ENCODE measurements at places on chromosomes 16 and 17. TPM values are rescaled to one million over a fixed set of nuclear protein-coding genes. Genes with fewer than 3 reads are reported as not detected.
A peak's percentile ranks its signal among the peaks of the same experiment; 100 is the strongest.

DNA sequence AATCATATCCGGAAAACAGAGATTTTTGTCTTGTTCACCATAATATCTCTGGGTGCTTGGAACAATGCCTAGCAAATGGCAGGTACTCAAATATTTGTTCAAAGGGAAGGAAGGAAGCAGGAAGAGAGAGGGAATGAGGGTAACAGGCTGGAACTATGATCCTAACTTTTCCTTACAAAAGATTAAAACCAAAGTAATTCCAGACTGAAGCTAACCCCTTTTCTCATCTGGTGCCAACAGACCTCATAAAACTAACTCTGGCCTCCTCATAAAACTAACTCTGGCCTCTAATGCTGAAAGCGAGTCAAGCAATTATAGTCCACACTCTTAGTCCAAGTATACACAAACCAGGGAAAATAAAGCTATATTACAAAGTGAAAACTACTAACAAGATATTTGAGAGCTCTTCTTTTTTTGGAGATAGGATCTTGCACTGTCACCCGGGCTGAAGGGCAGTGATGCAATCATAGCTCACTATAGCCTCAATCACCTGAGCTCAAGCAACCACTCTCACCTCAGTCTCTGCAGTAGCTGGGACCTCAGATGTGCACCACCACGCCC is 84.6 kb downstream of the KANSL1 start:
- H3K4me1 ChIP-seq: peaks cover 23% of the 10 kb centered on the region
- H3K4me3 ChIP-seq: no peak overlapping the region
- no peaks in the 10 kb centered on the region for H3K36me3 ChIP-seq
- DNase-seq: no peak
- no peak overlapping the region for H3K27ac ChIP-seq
- no peaks in the 10 kb centered on the region for H3K27me3 ChIP-seq

DNA sequence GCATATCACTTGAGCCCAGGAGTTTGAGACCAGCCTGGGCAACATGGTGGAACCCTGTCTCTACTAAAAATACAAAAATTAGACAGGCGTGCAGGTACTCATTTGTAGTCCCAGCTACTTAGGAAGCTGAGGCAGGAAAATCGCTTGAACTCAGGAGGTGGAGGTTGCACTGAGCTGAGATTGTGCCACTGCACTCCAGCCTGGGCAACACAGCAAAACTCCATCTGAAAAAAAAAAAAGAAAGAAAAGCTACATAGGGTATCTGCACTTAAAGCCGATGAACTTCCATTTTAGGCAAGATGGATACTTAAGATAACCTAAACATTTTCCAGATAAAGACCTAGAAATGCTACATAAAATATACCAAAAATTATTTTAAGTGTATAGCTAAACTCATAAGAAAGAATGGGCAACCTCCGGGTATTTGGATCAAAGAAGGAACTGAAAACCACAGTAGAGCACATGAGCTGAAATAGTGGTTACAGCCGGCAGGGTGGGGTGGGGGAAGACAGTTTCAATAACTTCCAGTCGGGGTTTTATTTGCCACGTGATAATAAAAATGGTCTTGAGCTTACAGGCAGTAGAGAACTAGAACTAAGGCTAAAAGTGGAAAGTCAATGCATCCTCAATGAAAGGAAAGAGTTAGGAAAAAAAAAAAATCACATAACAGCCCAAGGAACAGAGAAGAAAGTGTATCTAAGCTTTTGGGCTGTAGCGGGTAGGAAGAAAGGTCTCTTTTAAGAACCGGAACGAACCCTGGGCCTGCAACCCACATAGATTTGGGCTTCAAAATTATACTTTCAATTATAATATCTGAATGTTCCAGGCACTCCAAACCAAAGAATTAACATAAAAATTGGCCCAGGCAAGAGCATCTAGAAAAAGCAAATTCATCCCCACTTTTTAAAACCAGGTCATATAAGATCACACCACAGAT is 53.1 kb downstream of the CFDP1 start:
- H3K27ac ChIP-seq: no peak overlapping the region
- no peak overlapping the region for H3K4me3 ChIP-seq
- peaks cover 7% of the 10 kb centered on the region for H3K4me1 ChIP-seq
- H3K36me3 ChIP-seq: no peaks in the 10 kb centered on the region
- no peak for DNase-seq

- no peaks in the 10 kb centered on the region for H3K4me1 ChIP-seq
- no peak overlapping the region for H3K4me3 ChIP-seq
- H3K36me3 ChIP-seq: no peaks in the 10 kb centered on the region
- no peak for DNase-seq
- H3K27me3 ChIP-seq: no peaks in the 10 kb centered on the region
Measured at GRCh38 chr16:19857593-19858339, 26.9 kb downstream of the GPRC5B start.

DNA sequence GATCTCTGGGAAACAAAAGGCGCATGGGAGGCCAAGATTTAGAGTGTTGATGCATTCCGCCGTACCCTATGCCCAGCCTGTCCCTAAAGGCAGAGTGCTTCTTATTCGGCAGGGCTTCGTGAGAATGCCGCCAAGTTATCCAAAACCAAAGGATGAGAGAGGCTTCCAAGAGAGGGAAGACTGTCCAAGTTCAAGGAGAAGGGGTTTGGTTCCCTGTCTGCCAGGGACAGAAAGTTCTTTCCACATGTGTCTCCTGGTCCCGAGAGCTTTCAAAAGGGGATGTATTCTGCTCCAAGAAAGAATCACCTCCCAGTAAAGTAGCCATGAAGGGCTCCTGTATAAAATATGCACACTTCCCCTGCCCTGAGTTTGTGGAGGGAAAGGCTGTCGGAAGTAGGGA is 42.1 kb upstream of the CLEC18A start:
- H3K4me1 ChIP-seq: peaks cover 9% of the 10 kb centered on the region
- H3K4me3 ChIP-seq: no peak overlapping the region
- H3K27me3 ChIP-seq: no peaks in the 10 kb centered on the region
- H3K36me3 ChIP-seq: no peaks in the 10 kb centered on the region
- H3K27ac ChIP-seq: peak overlapping the region; percentile 19

DNA sequence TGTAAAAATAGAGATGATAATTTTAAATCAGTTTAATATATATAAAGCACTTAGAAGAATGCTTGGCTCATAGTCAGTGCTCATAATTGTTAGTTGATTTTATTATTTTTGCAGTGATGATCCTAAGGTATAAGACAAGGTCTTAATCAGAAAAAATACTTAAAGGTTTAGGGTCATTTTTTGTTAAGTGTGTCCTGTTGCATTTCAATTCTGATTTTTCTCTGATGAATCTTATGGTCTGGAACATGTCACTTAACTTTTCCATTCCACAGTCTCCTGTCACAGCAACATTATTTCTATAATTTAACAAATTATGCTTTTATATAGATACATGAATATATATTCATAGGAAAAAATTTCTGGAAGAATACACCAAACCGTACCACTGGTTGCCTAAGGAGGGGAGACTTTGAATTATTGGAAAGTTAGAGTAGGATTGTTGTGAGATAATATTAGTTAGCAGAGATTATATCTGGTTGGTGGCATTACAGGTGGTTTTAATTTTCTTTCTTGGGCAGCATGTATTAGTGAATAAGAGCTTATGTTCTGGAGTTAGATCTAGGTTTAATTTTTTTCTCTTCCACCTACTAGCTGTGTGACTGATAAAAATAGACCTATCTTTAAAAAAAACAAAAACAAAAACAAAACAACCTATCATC is 188.7 kb downstream of the TANC2 start:
- no peaks in the 10 kb centered on the region for H3K36me3 ChIP-seq
- H3K27me3 ChIP-seq: no peaks in the 10 kb centered on the region
- no peaks in the 10 kb centered on the region for H3K4me1 ChIP-seq
- no peak overlapping the region for H3K27ac ChIP-seq

DNA sequence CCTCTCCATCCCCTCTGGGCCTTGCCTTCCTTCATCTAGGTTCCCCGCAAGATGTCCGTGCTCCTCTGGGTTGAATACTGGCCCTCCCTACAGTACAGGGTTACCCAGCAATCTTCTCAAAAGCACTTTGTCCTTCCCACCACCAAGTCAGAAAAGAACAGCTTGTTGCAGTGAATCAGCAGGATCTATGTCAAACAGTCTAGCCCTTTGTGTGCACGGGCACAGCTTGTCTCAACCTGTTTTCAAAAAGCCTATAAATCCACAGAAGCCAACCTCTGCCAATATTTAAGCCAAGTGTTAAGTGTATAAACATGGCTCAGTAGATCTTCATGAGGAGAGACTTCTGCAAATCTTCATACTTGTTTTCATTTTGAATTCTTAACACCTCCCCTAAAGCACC is 25.2 kb downstream of the C17orf67 start:
- DNase-seq: no peak
- H3K27me3 ChIP-seq: no peaks in the 10 kb centered on the region
- no peak overlapping the region for H3K4me3 ChIP-seq
- no peaks in the 10 kb centered on the region for H3K36me3 ChIP-seq

DNA sequence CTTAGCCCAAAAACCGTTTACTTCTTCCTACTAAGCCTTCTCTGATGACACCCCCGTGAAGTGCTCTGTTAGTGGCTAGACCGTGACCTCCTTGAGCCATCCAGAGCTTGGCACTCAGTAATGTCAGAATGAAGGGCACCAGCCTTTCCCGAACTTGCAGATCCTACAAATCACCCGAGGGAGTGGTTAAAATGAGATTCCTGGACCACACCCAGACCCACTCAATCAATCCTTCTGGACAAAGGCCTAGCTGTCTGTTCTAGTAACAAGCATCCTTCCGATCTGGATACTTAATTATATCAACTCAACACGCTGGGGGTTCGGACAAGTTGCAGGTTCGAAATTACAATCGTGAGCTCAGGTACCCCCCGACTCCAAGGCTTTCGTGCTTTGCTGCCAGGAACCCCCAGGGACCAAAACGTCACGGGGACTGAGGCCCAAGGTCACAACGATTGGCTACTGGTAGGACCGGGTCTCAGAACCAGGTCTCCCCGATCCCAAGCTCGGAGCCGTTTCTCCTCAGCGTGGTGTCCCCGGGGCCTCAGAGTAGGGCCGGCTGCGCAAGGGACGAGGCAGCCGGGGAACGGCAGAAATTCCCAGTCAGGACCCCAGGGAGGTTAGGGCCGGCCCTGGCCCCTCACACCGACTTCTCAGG is 527 bp downstream of the CIAPIN1 start:
- no peaks in the 10 kb centered on the region for H3K36me3 ChIP-seq
- H3K27me3 ChIP-seq: no peaks in the 10 kb centered on the region
- H3K4me3 ChIP-seq: peak overlapping the region; percentile 95
- DNase-seq: peak; percentile 38

- H3K4me3 ChIP-seq: no peak overlapping the region
- H3K36me3 ChIP-seq: no peaks in the 10 kb centered on the region
- H3K27ac ChIP-seq: no peak overlapping the region
- no peaks in the 10 kb centered on the region for H3K27me3 ChIP-seq
Measured at GRCh38 chr16:49460786-49461470, 87.3 kb downstream of the C16orf78 start.

GRCh38 chr17:29524692-29525091 is 42.1 kb downstream of the ABHD15 start:
- no peak overlapping the region for H3K4me3 ChIP-seq
- H3K36me3 ChIP-seq: no peaks in the 10 kb centered on the region
- H3K4me1 ChIP-seq: no peaks in the 10 kb centered on the region
- DNase-seq: no peak
- H3K27ac ChIP-seq: no peak overlapping the region

- no peak within 1 kb of the TSS for H3K4me3 ChIP-seq
- no peaks in the 10 kb centered on the region for H3K36me3 ChIP-seq
Measured at GRCh38 chr16:27401768-27402568, at the start of gene IL21R. IL21R (plus strand) TSS chr16:27402174; CDS start chr16:27430072, 27,898 bp downstream.

GRCh38 chr16:4904942-4905615 is 31.9 kb downstream of the PPL start:
- no peak for DNase-seq
- no peaks in the 10 kb centered on the region for H3K36me3 ChIP-seq
- no peak overlapping the region for H3K4me3 ChIP-seq
- no peaks in the 10 kb centered on the region for H3K4me1 ChIP-seq

DNA sequence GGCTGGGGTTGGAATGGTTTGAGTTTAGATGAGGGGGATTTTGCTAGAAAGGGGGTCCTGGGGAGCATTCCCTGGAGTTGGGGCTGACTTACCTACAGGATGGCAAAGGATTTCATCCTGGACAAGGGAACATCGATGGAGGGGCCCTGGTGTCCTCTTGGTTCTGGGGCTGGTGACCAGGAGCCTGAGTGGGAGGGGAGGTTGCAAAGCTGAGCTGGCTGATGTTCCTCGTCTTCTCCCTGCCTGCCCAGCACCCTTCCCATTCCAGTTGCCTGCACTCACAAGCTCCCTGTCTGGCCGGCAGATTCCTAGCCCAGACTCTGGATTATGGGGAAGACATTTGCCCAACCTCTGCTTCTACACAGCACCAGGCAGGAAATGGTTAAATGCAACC is 37.2 kb downstream of the ITGAE start:
- no peak overlapping the region for H3K27ac ChIP-seq
- no peak for DNase-seq
- H3K4me1 ChIP-seq: no peaks in the 10 kb centered on the region
- H3K36me3 ChIP-seq: no peaks in the 10 kb centered on the region

DNA sequence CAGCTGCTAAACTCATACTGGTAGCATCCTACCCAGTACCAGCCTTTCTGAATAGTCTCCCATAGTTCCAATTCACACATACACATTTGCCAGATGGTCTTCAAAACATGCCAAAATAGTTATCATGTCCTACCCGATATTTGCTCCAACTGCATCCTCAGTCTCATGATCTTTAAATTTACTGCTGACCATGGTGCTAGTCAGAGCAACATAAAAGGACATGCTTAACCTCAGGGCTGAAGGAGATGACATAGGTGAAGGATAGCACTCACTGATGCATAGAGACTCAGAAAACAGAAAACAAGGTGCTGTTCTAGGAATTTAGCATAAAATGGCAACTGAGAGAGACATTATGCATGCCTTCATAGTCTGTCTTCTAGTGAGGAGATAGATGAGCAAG is 200.6 kb upstream of the CCL2 start:
- no peak overlapping the region for H3K27ac ChIP-seq
- no peak overlapping the region for H3K4me3 ChIP-seq
- H3K4me1 ChIP-seq: no peaks in the 10 kb centered on the region
- no peaks in the 10 kb centered on the region for H3K36me3 ChIP-seq
- H3K27me3 ChIP-seq: no peaks in the 10 kb centered on the region

Gene CCL16
- not detected for polyA plus RNA-seq

Gene TBC1D3E
- polyA plus RNA-seq: 6.0 TPM

Gene PTX4
- 1.3 TPM for polyA plus RNA-seq

Gene CHAD
- 2.9 TPM for polyA plus RNA-seq

Gene CTDNEP1
- polyA plus RNA-seq: 138 TPM

Gene CCDC200
- 91.1 TPM for polyA plus RNA-seq
